Omental fat pad (tissue), 4 donors: ENCODE measurements at places on chromosomes 12 and 14. TPM values are rescaled to one million over a fixed set of nuclear protein-coding genes. Genes with fewer than 3 reads are reported as not detected.

The C12orf54 gene
- not detected for total RNA-seq

DNA sequence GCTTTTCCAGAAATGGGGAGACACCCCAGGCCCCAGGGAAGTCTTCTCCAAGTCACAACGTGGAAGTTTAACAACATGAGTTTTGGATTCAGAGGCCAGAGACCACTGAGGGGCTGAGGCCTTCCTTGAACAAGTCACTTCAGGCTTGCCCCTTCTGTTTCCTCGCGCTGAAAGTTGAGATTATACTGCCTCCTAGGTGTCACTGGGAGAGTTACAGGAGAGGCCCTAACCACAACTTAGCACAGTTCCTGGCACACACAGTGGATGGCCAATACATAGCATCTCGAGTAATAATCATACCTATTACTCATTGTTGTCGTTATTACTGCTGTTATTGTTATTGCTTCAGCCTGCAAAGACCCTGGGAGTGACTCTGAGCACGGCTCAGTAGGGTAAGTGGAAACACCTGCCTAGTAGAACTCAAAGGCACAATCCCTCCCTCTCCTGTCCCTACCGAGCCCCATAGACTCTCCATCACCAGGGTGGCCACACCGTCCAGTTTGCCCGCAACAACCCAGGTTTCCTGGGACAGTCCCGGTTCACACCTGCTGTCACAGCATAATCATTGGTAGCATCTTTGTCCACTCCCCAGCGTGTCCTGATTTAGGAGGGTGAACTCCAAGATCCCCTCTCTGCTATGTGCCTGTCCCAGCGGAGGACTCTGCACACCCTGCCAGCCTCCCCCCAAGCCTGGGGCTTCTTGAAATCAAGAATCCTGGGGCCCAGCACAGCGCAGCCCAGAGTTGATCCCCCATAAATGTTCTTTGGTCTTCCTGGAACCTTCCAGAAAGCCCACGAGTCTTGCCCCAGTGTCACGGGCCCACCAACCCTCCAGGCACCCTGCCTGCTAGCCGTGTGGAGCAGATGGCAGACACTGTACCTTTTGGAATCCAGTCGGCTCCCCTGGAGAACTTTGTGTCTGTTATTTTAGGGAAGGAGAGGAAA lies 85.0 kb downstream of the SYNE3 start:
- no peak for DNase-seq

The TRIAP1 gene
- total RNA-seq = 21.6 TPM

- no peak for DNase-seq
Measured at GRCh38 chr12:15230137-15230536, 8.9 kb upstream of the RERG start.

GRCh38 chr14:92590176-92590575 lies 76.6 kb downstream of the RIN3 start:
- DNase-seq = no peak

The CSRNP2 gene
- 27.3 TPM for total RNA-seq

- no peak for DNase-seq
Measured at GRCh38 chr12:52427083-52427482, 7.1 kb downstream of the KRT75 start.

DNA sequence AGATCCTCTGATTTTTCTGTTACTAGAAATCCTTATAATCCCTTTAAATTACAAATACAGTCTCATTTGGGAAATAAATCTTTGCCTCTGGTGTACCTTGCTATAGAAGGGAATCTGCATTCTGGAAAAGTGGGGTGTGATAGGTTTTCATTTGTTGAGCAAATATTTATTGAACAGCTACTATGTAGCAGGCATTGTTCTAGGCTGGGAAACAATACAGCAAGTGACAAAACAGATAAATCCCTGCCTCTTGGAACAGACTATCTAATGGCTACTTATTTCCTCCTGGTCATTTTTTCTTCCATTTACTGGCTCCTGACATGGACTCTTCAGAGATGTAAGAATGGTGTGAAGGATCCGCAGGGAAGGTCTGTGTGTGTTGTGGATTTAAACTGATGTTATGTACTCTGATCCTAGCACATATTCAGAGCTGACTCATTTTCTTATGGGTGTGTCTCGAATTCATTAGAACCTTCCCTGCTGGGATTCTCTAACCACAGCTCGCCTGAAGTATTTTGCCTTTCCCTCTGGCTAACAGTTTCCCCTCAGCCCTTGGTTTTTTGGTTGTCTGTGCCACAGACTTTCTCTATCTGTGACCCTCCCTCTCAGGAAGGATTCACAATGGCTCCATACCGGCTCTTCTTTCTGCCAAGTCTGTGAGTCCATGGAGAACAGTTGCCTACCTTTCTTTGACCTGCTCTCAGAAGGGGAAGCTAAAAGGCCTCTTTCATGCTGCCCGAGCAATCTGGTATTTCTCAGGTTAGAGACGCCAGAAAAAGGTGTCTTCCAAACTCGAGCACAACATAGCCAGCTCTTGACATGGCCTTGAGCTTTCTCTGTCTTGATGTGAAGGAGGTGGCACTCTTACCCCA lies 53.7 kb downstream of the TMTC2 start:
- no peak for DNase-seq

DNA sequence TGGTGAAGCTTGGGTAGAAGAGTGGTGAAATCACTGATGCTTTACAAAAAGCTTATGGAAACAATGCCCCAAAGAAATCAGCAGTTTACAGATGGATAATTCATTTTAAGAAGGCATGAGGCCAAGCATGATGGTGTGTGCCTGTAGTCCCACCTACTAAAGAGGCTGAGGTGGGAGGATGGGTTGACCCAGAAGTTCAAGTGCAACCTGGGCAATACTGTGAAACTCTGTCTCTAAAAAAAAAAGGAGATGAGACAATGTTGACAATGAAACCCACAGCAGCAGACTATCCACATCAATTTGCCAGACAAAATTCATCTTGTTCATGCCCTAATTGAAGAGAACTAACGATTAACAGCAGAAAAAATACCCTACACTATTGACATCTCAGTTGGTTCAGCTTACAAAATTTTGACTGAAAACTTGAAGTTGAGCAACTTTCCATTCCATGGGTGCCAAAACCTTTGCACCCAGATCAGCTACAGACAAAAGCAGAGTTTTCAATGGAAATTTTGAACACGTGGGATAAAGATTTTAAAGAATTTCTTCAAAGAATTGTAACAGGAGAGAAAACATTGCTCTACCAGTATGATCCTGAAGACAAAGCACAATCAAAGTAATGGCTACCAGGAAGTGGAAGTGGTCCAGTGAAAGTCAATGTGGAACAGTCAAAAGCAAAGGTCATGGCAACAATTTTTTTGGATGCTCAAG lies 26.7 kb downstream of the BTG1 start:
- no peak for DNase-seq

The RNF212B gene
- total RNA-seq = not detected

DNA sequence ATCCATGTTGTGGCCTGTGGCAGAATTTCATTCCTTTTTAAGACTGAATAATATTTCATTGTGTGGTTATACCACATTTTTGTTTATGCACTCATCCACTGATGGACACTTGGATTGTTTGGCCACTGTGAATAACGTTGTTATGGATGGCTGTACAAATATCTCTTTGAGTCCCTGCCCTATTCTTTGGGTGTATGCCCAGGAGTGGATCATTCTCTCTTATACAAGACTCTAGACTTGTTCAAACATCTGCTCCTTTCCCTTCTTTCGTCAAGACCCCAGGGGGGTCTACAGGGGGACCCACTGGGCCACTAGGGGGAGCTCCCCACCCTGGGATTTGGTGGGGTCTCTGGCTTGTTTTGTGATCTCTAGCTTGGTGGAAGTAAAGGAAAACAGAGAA lies 77.4 kb downstream of the FBXL14 start:
- no peak for DNase-seq

The DLK1 gene
- total RNA-seq = not detected

DNA sequence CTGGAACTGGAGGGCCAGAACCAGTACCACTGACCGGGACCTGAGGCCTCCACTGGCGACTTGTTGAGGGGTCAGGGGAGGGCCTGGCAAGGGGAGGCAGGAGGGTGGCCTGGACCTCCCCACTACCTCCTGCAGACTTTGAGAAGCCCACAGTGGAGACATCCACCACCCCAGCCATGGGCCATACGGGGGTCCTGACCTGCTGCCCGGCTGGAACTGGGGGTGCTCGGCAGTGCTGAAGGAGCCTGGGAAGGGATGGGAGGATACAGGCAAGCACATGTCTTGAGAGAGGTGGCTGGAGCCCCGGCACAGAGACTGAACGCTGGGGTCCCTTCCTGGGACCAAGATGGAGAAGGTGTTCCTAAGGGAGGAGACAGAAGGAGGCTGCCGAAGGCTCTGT lies 14.3 kb downstream of the NGB start:
- no peak for DNase-seq

- DNase-seq = no peak
Measured at GRCh38 chr12:3336606-3337311, 154.2 kb upstream of the PRMT8 start.

GRCh38 chr12:131116468-131117117 lies 162.9 kb downstream of the ADGRD1 start:
- DNase-seq = no peak

DNA sequence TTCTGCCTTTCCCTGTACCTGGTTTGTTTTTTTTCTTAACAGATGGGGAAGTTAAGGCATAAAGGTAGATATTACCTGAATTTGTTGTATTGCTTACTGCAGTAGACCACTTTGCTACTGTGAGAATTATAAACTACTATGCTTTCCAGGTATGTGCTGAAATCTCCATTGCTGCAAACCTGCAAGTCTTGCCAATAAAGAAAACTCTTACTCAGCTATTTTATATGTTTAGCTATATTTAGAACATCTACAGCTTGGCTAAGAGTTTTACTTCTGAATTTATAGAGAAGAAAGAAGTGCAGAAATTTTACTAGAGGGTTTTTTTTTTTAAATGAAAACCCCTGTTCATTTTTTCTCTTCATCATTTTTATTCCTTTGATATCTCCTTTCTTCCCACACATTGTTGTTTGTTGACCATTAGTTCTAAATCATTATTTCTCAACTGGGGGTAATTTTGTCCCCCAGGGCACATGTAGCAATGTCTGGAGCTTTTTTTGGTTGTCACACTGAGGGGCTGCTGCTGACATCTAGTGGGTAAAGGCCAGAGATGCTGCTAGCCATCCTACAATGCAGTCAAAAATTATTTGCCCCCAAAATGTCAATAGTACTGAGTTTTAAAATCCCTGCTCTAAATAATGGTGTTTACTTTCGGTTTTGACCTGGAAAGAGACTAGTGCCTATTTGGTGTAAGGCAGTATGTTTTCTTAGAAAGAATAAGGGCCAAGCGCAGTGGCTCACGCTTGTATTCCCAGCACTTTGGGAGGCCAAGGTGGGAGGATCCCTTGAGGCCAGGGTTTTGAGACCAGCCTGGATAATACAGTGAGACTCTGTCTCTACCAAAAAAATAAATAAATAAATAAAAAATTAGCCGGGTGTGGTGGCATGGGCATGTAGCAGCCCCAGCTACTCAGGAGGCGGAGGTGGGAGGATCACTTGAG lies 48.6 kb downstream of the PCNX1 start:
- DNase-seq = no peak

The TUBA1C gene
- 67.8 TPM for total RNA-seq

GRCh38 chr14:24171422-24172260 lies at the start of gene REC8:
Gene REC8, plus strand, starts transcription at chr14:24172080. Its CDS starts 473 bp downstream, at chr14:24172553.
- peak; percentile 46 for DNase-seq

- no peak for DNase-seq
Measured at GRCh38 chr14:104632781-104633180, 28.2 kb upstream of the TMEM179 start.

DNA sequence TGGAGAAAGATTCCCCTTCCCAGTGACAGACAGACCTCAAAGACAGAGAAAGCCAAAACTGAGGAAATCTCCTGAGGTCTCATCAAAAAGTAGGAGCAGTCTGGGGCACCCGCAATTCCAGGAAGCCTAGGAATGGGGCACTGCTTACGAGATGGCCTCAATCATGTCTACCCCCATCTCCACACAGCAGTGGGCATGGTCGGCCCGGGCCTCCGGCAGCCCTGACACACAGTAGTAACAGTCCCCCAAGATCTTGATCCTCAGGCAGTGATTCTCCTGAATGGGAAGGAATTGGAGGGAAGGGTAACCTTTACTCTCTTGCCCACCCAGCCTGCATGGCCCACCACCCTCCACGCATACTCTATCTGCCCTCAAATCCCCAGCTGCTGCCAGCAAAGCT lies 11.9 kb downstream of the ADCY6 start:
- no peak for DNase-seq

The TMEM30B gene
- 4.6 TPM for total RNA-seq

The GPR135 gene
- total RNA-seq = 4.1 TPM

The C1QL4 gene
- total RNA-seq = not detected

- no peak for DNase-seq
Measured at GRCh38 chr14:88352698-88353097, 29.6 kb upstream of the KCNK10 start.

DNA sequence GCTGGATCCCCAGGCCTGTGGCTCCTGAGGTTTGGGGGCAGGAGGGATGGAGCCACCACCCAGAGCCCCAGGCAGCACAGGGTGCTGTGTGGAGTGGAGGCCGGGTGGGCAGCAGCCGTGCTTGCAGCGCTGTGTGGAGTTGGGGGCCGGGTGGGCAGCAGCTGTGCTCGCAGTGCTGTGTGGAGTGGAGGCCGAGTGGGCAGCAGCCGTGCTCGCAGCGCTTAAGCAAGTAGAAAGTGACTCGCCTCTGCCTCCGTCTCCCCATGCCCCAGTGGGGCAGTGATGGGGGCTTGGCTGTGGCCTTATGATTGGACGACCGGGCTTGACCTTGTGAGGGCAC lies 10.3 kb downstream of the CEP170B start:
- no peak for DNase-seq

GRCh38 chr12:127145241-127145928 lies 1121.6 kb upstream of the TMEM132C start:
- no peak for DNase-seq

DNA sequence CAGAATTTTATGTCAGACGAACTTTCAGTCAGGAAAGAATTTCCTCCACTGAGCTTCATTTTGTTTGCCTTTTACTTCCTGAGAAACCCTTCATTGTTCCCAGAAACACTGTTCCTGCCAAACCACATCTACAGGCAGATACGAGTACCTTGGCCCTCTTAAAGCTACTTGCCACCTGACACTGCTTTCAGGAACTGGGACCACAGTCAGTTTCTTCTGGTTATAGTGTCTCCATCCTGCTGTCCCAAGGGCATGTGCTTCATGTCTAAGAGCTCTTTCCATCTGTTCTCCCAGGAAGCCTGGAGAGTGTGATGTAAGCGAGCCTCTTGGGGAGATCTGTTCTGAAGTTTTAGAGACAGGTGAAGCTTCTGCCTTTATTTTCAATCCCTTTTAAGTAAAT lies 161.7 kb upstream of the PLEKHA5 start:
- DNase-seq = no peak
